ENCODE measurements at places on chromosomes 5 and 9.
A peak's percentile ranks its signal among the peaks of the same experiment; 100 is the strongest.

DNA sequence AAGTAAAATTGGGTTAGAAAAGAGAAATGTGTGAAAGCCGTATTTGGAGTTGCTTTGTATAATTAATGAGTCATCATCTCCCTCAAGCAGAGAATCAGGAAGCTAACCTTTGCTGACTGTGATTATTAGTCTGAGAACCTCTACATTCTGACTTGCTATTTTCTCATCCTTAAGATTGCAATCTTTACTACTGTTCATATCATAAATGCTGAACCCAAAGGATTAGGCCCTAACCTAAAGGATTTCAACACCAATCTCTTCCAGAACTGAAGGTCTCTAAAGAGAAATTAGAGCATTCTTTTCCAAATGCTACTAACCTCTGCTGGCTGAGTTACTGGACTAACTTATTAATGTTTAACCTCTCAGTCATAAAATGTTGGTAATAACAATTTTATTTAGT lies 538.1 kb upstream of the MEF2C start:
- DNase-seq: no peak

DNA sequence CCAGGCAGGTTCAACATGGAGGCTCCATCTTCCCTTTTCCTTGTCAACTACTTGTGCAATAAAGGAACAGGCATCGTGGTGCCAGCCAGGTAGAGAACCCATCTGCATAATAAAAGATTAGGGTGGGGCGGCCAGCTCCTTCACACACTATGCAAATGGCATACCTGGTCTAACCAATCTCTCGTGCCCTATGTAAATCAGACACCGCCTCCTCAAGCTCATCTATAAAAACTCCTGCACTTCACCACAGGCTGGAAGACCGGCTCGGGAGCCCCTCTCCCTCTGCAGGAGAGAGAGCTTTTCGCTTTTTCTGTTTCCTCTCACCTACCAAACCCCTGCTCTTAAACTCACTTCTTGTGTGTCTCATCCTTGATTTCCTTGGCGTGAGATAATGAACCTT lies 244.3 kb upstream of the PUM3 start:
- peak; percentile 72 for DNase-seq

- no peak for DNase-seq
Observed at GRCh38 chr9:20651939-20652338, 29.6 kb upstream of the MLLT3 start.

GRCh38 chr9:18626046-18626698 lies 152.2 kb downstream of the ADAMTSL1 start:
- no peak for DNase-seq

DNA sequence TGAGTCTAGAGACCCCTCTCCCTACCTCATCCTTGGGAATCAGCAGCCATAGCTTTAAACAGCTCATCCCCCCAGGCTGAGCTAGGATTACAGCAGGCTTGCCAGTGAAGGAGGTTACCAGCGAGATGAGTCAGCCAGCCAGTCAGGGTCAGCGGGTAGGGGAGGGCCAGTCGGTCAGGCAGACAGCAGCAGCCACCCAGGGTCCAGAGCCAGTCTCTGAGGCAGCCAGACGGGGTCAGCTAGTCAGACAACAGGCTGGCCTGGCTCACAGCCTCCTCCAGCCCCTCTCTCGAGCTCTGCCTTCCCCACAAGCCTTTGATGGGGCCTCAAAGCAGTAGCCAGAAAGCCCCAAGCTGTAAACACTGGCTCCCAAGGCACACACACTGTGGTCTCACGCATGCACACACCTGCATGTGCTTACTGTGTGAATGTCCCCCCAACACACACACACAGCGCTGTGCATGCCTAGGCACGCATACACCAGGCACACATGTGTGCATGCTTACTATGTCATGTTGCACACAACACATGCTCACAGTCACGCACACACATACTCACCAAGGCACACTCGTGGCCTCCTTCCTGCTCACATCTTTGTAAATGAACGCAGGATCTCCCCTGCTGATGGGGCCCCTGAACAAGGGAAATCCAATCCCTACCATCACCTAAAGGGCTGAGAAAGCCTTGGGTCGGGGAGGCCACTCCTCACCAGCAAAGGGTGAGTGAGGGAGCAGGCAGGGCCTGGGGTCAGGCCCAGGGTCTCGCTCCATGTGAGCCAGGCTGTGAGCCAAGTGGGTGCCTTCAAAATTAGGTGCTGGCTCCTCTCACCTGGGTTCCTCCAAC lies 28.2 kb upstream of the CPLX2 start:
- DNase-seq: no peak

- no peak for DNase-seq
Observed at GRCh38 chr5:1089146-1089545, 22.7 kb downstream of the SLC12A7 start.

DNA sequence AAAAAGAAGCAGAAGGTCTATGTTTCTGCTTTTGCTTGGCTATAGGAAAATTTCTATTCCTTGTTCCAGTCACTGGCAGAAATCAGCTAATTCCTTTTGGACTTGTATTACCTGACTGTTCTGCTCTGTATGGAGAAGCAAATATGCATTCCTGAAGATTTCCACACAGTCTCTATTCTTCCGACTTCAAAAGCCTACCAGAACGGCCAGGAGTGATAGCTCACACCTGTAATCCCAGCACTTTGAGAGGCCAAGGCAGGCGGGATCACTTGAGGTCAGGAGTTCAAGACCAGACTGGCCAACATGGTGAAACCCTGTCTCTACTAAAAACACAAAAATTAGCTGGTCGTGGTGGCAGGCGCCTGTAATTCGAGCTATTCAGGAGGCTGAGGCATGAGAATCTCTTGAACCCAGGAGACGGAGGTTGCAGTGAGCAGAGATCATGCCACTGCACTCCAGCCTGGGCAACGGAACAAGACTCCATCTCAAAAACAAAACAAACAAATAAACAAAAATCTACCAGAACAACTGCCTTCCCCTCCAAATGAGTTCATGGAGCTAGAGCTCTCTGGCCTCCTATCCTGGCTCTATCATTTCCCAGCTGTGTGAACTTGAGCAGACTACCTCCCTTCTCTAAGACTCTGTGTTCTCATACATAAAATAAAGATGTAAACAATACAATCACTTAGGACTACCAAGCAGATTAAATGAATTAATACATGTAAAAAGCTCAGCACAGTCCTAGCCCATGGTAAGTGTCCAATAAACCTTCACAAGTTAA lies 17.0 kb downstream of the MYO10 start:
- DNase-seq: no peak

- no peak for DNase-seq
Observed at GRCh38 chr5:32428426-32428825, 16.1 kb downstream of the ZFR start.
